ENCODE measurements at places on chromosomes 5 and 9.

DNA sequence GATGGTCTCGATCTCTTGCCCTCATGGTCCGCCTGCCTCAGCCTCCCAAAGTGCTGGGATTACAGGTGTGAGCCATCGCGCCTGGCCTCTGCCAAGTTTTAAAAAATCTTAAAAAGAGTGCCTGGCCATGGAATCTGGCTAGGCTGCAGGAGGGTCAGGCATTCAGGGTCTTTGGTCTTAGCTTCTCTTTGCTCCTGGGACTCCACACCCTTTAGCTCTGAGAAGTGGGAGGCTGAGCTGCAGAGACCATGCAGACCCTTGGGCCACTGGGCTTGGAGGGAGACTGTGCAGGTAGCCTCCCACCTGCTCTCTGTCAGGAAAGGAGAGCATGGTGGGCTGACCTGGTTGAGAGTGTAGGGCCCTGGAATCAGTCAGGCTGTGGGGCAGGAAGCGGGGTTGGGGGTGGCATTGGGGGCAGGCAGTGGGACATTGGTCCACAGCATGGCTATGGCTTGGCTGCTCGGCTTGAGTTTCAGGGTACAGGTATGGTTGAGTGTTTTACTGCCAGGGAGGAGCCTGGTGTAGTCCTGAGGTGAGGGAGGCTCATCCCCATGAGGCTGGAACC lies 20.8 kb downstream of the PHF2 start:
- no peak for DNase-seq

GRCh38 chr5:151745071-151745705 lies 13.2 kb downstream of the ATOX1 start:
- DNase-seq: peak; percentile 36

- DNase-seq: no peak
Measured at GRCh38 chr5:127508644-127509373, 8.6 kb upstream of the PRRC1 start.

DNA sequence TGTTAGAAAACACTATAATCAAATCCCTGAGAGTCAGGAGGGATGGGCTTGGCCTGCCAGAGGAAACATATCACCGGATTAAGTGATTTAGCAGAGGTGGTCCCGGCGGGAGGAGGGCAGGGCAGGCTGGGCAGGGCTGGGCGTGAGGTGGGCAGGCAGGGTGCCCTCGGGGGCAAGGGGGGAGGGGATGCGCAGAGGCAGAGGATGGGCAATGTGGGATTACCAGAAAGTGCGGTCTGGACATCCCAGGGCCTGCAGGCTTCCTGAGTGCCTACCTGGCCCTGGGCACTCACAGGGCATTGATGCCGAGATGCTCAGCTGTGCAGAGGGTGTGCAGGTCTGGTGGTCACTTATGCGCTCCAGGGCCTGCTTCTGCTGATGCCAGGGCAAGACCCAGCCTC lies 115.2 kb downstream of the ADAMTS2 start:
- no peak for DNase-seq

GRCh38 chr5:1666221-1666620 lies 133.4 kb downstream of the MRPL36 start:
- DNase-seq: no peak

DNA sequence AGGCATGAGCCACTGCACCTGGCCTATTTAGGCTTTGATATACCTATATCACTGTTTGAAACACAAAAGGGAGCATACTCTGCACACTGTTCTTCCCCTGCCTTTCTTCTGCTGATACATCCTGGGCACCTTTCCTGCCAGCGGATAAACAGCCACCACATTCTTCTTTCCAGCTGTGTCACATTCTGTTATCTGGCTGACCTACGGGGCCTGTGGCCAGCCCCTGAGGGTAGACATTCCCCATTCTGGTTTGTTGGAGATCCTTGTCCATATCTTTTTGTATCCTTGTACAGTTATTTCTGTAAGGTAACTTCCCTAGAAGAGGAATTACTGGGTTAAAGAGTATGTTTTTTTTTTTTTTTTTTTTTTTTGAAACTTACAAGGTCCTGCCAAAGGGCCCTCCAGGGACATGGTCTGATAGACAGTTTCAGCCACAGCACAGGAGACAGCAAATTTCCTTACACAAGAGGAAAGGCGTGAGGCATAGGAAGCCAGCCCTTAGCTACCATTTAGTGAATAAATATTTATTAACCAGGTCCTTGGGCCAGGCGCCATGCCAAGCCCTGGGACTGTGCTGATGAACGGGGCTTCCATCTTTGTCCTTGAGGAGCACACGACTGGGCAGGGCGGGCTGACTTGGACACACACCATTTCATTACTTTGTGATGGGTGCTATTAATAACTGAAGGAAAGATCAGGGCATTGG lies 57.8 kb downstream of the ERGIC1 start:
- no peak for DNase-seq

Measured in T-cell (primary cell).